AG04450 (cell line): ENCODE measurements at places on chromosomes 16 and 17. TPM values are rescaled to one million over a fixed set of nuclear protein-coding genes. Genes with fewer than 3 reads are reported as not detected.

GRCh38 chr16:89325861-89326471, 108.5 kb downstream of the ZNF778 start:
- DNase-seq: peak; percentile 77

Gene C17orf50
- polyA plus RNA-seq: not detected in 2 replicates

Gene TSPAN10
- polyA plus RNA-seq: 0.92 and 0.98 TPM in 2 replicates

DNA sequence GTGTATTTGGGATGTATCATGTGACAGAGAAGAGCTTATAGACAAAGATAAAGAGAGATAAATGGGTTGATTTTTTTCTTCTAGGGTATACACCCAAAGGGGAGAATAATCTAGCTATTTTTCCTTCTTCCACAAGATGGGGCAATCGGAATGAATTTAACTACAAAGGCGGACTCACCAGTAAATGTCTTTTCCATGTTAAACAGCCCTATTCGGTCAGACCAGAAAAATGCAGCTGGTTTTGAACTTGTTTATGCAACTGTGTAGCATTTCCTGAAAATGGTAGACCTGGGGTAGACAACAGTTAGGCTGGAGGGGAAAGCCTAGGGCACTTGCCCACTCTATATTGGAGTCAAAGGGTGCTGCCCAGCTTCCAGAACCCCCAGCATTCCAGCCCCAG, 477.1 kb downstream of the TOX3 start:
- no peak for DNase-seq

Gene NPTX1
- 6.4 and 6.5 TPM in 2 replicates for polyA plus RNA-seq

Gene FNDC8
- 0.09 TPM in 1 of 2 replicates, not detected in the other for polyA plus RNA-seq

DNA sequence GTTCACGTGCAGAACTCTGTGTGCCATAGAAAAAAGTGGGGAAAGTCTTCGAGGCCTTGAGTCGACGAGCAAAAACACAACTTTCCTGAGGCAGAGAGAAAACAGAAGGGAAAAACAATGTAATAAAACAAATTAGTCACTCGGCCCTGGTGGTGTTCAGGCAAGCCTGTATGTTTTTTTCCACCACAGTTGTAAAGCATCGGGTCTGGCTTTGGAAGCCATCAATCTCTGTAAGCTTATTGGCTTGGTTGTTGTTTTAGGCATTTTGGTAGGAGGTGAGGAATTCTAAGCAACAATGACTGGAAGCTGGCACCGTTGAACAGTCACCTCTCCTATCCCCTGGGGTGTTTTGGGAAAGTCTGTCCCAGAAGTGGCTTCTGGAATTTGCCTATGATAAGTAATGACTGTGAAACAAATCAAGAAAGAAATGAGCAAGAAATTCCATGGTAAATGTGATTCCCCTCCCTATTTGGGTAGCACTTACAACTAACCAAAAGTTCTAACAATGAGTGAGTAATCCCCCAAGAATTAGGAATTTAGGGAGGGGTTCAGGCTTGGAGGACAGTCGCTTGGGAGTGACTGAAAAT, 2.8 kb downstream of the CDH13 start:
- DNase-seq: no peak

Gene SLC13A5
- not detected in 2 replicates for polyA plus RNA-seq

GRCh38 chr16:9428355-9429005, 337.0 kb downstream of the HAPSTR1 start:
- DNase-seq: no peak

DNA sequence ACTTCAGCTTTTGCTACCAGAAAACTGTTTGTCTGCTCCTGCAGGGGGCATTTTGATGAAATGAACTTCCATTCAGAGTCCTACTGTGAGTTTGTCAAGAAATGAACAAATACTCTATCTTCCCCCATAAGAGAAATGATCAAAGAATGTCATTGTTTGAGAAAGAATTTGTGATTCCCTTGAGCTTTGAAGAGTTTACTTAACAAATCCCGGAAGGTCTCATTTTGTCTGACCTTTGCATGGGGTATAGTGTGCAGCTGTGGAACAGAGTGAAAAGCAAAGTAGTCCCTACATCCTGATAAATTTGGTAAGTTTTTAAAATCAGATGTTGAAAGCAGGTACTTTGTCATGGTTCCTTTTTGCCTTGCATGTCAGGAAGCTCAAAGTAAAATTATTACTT, 178.0 kb downstream of the ABCC12 start:
- no peak for DNase-seq

DNA sequence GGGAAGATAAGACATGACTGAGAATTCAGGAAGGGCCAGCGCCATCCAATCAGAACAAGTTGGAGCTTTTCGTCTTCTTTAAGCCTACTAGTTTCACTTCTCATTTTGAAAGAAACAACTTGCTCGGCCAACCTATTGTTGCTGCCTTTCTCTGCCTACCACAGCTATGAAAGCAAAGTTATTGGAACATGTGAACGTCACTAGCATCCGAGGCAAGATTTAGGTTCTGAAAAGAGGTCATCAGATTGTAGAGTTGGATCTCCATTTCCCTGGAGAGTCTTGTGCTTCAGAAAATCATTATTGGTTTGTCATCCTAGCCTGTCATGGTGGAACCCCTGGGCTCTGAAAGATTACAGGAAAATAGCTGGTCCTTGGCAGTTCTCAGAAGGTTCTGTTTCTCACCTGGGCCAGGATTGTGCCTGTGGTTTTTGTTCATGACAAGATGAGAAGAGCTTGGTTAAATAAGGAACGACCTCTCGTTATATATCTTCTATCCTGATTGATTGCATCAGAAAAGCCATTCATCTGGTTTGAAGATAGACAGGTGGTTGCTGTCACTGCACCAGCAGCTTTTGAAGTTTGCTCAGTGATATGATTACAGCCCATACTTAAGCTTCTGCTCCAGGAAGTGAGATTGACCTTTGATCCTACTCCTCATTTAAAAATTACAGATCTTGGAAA, 25.3 kb downstream of the CDH13 start:
- no peak for DNase-seq

GRCh38 chr16:69225121-69225520, 38.2 kb downstream of the SNTB2 start:
- no peak for DNase-seq

GRCh38 chr16:15608398-15609285, 34.3 kb downstream of the MARF1 start:
- DNase-seq: peak; percentile 18

Gene GPRC5B
- 27.5 and 30.6 TPM in 2 replicates for polyA plus RNA-seq

GRCh38 chr17:45031231-45032173, 19.9 kb downstream of the DCAKD start:
- no peak for DNase-seq

Gene CHD9NB
- 1.2 and 1.4 TPM in 2 replicates for polyA plus RNA-seq

Gene MEOX1
- 0.05 and 0.07 TPM in 2 replicates for polyA plus RNA-seq

GRCh38 chr16:19481769-19482168, 40.1 kb downstream of the GDE1 start:
- DNase-seq: no peak

Gene GSE1
- polyA plus RNA-seq: 18.2 and 21.0 TPM in 2 replicates

- no peak for DNase-seq
These were observed 196.8 kb downstream of the CBLN1 start for GRCh38 chr16:49084628-49085390.

Gene CHP2
- polyA plus RNA-seq: not detected in 2 replicates

Gene SLC39A11
- 18.0 and 19.0 TPM in 2 replicates for polyA plus RNA-seq

DNA sequence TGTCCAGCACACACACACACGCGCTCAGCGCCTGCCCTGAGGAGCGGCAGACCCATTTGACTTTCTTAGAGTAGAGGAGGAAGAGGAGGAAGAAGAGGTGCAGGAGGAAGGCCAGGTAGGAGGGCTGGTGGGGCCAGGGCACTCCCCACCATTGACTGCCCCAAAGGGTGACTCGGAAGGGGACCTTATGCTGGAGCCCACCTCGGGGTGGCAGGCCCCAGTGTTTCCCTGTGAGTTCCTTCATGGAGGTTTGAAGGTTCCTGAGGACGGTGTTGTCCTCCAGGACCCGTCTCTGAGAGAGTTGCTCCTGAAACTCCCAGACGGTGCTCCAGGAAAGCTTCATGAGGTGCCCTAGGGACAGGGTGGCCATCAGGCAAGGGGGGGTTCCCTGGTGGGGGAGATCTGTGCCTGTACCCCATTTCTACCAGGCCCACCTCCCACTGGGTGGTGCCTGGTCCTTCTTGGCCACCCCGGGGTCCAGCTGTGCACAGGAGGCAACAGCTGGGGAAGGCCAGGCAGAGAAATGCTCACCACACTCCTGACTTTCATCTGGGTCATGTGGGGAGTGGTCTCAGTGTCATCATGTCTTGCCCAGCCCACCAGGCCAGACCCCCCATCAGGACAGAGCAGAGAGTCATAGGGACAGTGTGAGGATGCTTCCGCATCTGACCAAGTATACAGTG, 89.5 kb downstream of the TNFRSF13B start:
- no peak for DNase-seq

DNA sequence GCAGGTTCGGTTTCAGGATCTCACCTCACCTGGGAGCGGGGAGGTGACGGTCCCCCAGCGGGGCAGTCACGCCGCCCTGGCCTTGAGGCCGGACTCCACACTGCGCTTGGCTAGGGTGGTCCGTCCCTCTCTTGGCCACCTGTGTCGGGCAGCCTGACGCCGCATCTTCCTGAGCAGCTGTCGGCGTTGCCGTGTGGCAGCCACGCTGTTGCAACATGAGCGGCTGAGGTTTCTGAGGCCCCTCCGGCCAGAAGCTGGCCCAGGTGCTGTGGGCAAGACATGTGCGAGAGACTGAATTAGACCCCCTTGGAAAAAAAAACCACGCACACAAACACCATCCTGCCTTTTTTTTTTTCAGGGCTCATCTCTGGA, 49.2 kb downstream of the IRF8 start:
- DNase-seq: no peak

DNA sequence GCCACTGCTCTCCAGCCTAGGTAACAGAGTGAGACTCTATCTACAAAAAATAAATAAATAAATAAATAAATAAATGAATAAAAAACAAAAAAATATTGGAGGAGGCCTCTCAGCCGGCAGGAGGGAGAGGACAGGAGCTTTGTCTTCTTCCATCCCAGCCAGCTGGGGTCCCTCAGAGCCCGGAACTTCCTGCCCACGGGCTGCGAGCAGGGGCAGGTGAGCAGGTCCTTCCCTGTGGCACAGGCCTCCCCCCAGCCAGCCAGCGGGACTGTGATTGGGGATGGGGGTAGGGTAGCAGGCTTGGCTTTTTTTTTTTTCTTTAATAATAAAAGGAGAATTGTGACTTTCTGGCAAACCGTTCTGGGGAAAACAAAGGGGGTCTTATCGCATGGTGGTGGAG, 10.1 kb downstream of the SMTNL2 start:
- no peak for DNase-seq

- DNase-seq: no peak
These were observed 7.3 kb downstream of the C16orf86 start for GRCh38 chr16:67673712-67674580.

Gene EVI2A
- polyA plus RNA-seq: 0.46 and 1.2 TPM in 2 replicates

GRCh38 chr17:64148017-64148631, 18.2 kb upstream of the ERN1 start:
- DNase-seq: no peak

DNA sequence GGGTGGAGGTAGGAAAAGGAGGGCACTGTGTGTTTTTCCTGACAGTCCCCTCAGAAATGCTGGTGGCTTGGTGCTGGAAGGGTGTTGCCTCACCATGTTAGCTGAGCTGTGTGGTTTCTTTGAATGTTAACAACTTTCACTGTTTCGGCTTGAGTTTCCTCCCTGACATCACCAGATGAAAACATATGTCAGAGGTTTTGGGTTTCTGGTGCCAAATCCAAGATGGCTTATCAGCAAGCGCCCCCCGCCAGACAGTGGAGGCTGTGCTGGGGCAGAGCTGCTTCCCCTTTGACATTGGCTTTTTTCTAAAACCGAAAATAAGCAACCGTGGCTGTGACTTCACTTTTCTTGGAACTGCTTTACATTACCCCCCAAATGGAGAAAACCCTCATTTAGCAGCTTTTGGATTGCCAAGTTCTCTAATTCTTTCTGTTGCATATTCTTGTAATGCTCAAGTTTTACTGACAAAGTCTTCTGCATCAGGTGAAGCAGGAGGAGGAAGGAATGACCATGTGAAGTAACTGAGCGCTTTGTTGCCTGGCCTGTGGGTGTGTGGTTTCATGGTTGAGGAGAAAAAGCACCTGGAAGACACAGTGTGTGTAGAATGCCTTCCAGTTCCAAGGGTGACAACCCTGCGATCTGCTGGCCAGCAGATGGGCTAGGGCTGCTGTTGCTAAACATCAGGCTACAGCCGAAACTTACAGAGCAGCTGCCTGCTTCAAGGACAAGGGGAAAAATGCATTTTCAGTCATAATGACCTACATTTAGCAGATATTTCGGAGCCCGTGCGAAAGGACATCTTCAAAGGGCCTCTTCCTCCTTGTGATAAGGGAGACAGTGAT, 9.7 kb downstream of the RMI2 start:
- DNase-seq: peak; percentile 69

Gene SEC14L5
- 0.05 and 0.06 TPM in 2 replicates for polyA plus RNA-seq

Gene ALOX15
- polyA plus RNA-seq: not detected in 2 replicates

- no peak for DNase-seq
These were observed 16.3 kb downstream of the AXIN1 start for GRCh38 chr16:336269-336668.

DNA sequence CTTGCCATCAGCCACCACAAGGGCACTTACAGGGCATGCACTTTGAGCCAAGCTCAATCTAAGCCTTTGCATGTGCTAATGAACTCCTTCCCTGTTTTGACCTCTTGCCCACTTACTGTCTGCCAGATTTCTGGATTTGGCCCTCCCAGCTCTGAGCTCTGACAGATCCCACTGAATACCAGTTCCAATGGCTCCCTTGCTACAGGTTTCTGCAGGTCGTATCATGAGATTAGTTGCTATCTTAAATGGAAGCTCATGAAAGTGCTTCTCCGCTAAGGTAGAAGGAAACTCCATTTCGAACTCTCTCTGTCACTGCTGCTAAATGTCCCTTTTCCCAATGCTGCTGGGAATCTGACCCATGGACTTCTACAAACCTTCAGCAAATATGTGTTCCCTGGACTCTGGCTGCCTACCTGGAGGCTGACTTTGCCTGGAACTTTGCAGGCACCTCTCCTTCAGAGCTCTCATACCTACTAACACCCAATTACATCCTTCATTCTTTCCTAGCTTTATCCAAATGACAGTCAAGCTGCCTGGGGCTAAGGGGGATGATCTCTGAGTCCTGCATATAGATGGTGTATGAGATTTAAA, 23.5 kb upstream of the TOB1 start:
- no peak for DNase-seq

Gene MYO15B
- polyA plus RNA-seq: 0.52 and 0.79 TPM in 2 replicates

- DNase-seq: no peak
These were observed 1.2 kb downstream of the RHOT1 start for GRCh38 chr17:32143527-32143870.

Gene CES5A
- polyA plus RNA-seq: not detected in 2 replicates

GRCh38 chr16:29745853-29746345, at the start of gene C16orf54:
Gene C16orf54 (minus strand): TSS chr16:29745990. CDS start chr16:29744951, 1,039 bp downstream.
- no peak for DNase-seq

- no peak for DNase-seq
These were observed 57.2 kb upstream of the GSE1 start for GRCh38 chr16:85555719-85556455.
